ENCODE measurements at places on chromosomes 16 and 17.

- DNase-seq = no peak
Observed at GRCh38 chr17:76345377-76345974, 8.2 kb downstream of the PRPSAP1 start.

DNA sequence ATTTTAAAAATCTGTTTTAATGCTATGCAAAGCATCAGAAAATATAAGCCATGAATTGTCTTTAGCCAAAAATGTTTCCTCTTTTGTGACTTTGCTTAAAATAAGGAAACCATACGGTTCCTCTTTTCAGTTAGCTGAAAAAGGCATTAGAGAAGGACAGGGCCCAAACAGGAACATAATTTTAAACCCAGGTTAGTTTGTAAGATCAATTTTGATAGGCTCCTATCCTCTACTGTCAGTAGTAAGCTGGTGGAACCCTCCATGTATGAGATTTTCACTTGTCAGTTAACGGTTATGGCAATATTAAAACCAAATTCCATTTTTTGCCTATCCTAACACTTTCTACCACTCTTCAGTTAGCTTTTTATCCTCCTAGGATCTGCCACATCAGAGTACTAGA is 4.3 kb downstream of the EVI2B start:
- DNase-seq = no peak

- DNase-seq = no peak
Observed at GRCh38 chr16:19945934-19946333, 61.3 kb upstream of the GPRC5B start.

- DNase-seq = no peak
Observed at GRCh38 chr17:77709594-77709993, 248.9 kb upstream of the TNRC6C start.

GRCh38 chr16:68013440-68013839 is 2.3 kb downstream of the DPEP2NB start:
- DNase-seq = no peak

DNA sequence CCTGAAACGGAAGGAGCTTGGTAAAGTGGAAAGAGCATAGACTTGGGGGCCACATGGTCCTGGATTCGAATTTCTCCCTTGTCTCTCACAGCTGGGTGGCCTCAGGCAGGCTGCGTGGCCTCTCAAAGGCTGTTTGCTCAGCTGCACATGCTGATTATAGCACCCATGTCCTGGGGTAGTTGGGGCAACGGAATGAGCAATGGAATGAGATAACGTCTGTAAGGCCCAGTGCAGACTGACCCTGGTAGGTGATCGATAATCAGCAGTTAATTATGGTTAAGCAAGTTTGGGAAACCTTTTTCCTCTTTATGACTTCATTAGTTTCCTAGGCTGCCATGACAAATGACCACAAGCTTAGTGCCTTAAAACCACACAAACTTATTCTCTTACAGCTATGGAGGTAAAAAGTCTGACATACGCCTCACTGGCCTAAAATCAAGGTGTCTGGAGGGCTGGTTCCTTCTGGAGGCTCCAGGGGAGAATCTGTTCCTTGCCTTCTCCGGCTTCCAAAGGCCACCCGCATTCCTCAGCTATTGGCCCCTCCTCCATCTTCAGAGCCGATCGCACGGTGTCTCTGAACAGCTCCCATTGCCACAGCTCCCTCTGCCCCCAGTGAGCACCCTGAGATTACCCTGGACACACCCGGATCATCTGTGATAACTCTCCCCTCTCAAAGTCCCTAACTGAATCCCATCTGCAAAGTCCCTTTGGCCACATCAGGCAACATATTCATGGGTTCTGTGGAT is 294.9 kb upstream of the FOXF1 start:
- DNase-seq = peak; percentile 64

- DNase-seq = no peak
Observed at GRCh38 chr17:41707803-41708669, 4.1 kb upstream of the GAST start.

DNA sequence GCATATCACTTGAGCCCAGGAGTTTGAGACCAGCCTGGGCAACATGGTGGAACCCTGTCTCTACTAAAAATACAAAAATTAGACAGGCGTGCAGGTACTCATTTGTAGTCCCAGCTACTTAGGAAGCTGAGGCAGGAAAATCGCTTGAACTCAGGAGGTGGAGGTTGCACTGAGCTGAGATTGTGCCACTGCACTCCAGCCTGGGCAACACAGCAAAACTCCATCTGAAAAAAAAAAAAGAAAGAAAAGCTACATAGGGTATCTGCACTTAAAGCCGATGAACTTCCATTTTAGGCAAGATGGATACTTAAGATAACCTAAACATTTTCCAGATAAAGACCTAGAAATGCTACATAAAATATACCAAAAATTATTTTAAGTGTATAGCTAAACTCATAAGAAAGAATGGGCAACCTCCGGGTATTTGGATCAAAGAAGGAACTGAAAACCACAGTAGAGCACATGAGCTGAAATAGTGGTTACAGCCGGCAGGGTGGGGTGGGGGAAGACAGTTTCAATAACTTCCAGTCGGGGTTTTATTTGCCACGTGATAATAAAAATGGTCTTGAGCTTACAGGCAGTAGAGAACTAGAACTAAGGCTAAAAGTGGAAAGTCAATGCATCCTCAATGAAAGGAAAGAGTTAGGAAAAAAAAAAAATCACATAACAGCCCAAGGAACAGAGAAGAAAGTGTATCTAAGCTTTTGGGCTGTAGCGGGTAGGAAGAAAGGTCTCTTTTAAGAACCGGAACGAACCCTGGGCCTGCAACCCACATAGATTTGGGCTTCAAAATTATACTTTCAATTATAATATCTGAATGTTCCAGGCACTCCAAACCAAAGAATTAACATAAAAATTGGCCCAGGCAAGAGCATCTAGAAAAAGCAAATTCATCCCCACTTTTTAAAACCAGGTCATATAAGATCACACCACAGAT is 53.1 kb downstream of the CFDP1 start:
- DNase-seq = no peak

DNA sequence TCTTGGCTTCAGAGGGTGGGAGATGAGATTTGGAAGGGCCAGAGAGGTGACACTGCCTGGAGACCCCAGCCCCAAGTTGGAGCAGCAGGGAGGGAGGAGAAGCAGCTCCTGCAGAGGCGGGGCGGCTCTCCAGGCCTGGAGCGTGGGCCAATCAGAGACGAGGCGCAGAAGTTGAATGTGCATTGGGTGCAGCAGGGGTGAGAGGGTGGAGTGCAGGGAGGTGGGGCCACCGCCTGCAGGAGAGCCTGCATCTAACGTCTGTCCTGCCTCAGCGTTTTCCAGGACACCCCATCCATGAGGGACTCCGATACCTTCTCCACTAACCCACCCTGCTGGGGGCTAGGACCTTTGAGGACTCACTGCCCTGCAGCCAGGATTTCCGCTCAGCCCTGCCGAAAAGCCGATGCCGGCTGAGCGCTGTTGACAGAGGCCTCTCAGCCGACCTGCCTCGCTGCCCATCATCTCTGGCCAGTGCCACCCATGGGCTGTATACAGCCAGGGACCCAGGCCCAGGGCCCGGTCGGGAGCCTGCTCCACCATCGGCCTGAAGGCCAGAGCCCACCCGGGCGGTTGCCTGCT is 146.2 kb downstream of the ENGASE start:
- DNase-seq = no peak

DNA sequence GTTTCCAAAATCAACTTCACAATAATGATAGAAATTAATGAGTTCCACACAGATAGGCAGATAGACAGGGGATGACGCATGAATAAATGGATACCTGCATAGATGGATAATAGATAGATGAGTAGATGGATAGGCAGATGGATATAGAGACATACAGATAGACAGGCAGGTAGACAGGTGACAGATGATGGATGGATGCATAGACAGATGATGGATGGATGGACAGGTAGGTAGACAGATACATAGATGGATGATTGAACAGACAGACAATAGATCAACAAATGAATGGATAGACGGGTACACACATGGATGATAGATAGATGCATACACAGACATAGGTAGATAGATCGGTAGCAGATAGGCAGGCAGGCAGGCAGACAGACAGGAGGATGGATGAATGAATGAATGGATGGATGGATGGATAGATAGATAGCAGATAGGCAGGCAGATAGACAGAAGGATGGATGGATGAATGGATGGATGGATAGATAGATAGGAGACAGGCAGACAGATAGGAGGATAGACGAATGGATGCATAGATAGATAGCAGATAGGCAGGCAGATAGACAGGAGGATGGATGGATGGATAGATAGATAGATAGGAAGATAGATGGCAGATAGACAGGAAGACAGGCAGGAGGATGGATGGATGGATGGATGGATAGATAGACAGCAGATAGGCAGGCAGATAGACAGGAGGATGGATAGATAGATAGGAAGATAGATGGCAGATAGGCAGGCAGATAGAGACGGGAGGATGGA is 142.5 kb downstream of the RBFOX3 start:
- DNase-seq = no peak

DNA sequence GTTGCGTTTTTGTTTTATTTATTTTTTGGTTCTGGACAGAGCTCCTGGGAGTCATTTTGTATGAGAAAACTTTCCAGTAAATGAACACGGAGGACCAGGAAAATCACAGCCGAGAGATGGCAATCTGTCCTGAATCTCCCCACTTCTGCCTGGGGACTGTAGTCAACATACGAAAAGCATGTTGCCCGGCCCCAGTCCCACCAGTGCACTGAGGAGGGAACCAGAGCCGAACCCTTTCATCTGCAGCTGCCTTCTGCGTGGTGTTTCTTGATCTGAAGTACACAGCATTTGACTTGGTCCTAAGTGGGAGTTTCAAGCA is 18.9 kb downstream of the SNX11 start:
- no peak for DNase-seq

- no peak for DNase-seq
Observed at GRCh38 chr17:67911059-67911782, 85.0 kb downstream of the C17orf58 start.

- no peak for DNase-seq
Observed at GRCh38 chr17:21012736-21013135, 30.1 kb downstream of the USP22 start.

DNA sequence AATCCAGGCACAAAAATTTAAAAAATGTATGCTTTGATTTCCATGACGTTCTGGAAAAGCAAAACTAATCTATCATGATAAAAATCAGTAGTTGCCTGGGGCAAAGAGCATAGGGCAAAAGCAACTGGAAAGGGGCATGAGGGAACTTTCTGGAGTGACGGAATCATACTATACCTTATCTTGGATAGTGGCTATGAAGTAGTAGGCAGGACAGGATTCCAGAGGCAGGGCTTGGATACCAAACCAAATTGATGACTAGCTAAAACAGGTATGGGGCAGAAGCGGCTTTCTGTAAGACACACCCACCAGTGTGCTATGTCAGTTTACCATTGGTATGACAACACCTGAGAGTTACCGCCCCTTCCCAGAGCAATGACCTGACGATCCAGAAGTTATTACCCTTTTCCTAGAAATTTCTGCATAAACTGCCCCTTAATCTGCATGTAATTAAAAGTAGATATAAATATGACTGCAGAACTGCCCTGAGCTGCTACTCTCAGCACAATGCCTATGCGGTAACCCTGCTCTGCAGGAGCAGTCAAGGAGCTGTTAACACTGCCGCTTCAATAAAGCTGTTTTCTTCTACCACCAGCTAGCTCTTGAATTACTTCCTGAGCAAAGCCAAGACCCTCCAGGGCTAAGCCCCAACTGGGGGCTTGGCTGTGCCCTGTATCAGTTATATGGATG is 56.7 kb downstream of the CFDP1 start:
- DNase-seq = peak; percentile 39

GRCh38 chr16:46889942-46890300 is 5.8 kb downstream of the GPT2 start:
- no peak for DNase-seq

DNA sequence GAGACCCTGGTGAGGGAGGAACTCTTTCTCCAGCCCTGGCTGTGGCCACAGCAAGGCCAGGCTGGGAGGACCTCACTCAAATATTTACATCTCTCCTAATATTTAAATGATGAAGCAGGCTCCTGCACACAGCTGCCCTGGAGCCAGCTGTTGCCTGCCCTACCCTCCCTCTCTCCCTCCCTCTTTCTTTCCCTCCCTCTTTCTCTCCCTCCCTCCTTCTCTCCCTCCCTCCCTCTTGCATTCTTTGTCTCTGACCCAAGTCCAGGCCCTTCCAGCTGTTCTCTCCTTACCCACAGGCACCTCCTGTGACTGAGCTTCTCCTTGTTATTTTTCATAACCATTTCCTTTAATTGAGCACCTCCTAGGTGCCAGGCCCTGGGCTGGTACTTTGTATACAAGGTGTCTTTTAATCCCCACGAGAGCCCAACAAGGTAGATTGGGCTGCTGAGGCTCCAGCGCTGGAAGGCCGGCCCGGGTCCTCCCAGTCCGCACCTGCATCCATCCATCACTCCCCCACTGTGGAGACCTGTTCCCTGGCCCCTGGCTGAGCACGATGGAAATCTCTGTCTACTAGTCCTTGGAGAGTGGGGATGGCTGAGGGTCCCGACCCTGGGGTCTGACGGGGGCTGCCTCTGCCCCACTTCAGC is 242.3 kb downstream of the SEC14L1 start:
- DNase-seq = peak; percentile 96

DNA sequence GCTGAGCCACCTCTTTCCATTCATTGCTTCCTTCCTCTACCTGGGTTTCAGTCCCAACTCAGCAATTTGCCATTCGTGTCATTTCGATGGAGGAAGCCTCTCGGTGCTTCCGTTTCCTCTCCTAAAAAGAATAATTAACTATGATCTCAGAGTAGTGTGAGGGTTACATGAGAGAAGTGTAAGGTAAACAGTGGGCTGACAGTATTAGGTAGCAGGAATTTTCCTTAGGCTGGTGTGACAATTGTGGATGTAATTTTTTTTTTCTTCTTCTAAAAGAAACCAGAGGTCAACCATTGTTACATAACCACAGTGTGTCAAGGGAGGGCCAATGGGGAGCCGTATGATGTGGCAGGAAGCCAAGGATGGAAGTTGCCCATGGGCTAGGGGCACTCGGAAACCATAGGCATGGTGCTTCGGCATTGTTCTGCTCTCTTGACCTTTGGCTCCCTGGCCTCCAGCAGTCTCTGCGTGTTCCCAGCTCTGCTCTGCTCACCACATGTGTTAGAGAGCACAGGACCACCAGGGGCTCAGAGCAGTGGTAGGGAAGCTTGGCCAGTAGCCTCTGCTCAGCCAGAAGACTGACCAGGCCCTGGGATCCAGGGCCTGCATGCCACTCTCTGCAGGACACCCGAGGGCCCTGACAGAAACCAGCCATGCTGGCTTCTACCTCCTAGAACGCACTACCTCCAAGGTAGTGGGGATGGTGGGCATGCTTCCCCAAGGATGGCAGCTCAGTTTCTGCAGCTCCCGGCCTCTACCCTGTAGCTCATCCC is 2.0 kb upstream of the TOP2A start:
- no peak for DNase-seq

Measured in fibroblast of lung (primary cell).